ENCODE measurements at places on chromosomes 16 and 17.
A peak's percentile ranks its signal among the peaks of the same experiment; 100 is the strongest.

- no peak for DNase-seq
These were observed 39.3 kb downstream of the CHD9 start for GRCh38 chr16:53094013-53094630.

- DNase-seq: no peak
These were observed 2.3 kb downstream of the DLG4 start for GRCh38 chr17:7217113-7217987.

- DNase-seq: no peak
These were observed 50.5 kb downstream of the BAIAP2 start for GRCh38 chr17:81085420-81085911.

DNA sequence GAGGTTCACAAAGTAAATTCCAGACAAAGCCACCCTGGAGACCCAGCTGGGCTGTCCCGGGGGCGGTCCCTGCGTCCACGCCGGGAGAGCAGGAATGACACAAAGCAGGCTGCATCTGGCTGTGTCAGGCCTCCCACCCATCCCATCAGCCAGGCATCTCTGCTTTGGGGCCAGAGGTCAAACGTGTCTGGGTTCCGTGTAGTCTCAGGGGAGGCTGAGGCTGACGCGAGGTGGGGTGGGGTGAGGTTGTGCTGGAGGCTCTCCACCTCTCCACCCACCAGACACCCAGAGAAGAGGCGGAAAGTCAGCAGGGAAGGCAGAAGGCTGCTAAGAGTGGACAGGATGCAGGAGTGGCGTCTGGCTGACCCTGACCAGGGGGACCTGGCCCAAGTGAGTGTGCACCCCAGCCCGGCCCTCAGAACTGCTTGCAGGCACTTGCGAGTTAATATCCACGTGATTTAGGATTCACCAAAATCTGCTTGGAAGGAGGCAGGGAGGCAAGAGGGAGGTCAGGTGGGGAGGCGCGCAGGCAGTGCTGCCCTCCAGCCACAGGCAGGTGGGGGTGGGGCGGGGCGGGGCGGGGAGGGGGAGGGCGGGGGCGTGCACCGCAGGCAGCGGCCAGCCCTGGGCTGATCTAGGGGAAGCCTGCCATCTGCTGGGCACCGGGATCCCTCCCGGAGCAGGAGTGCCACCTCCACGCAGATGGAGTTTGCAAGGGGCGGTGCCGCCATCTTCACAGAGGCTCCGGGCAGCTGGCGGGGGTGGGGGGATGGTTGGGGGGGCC is 44.3 kb downstream of the TBC1D16 start:
- peak; percentile 69 for DNase-seq

- no peak for DNase-seq
These were observed 25.4 kb downstream of the PELP1 start for GRCh38 chr17:4678448-4679026.

DNA sequence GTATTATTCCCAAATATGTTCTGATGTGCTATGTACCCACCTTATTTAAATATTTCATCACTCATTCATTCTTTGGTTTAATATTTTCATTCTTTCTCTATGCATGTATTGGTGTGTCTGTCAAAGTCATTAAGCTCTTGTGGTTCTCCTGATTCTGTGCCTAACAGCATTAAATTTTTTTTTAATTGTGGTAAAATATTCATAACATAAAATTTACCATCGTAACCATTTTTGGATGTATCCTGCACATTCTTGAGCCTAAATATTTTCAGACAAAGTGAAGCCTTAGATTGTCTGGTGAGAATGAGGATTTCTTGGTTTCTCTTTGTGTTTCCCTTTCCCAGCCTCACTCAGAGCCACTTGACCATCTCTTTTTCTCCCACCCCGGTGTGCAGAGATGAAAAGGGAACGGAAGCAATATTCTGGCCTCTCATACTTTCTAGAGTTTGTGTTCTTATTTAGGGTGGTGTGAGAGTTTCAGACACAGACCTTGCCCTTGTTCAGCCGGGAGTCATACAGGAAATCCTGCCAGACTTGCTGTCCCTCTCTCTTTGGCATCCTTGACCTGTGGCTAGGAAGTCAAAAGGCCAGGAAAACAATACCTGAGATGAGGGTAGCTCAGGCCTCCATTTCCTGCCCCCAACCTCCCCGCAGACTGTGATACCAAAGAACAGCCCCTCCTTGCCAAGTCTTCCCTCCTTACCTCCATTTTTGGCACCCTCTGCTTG is 4.9 kb downstream of the CCL5 start:
- no peak for DNase-seq

All from neuronal stem cell (in vitro differentiated cells).